CD4-positive, alpha-beta T cell (primary cell): ENCODE measurements at places on chromosomes 5 and 9.

DNA sequence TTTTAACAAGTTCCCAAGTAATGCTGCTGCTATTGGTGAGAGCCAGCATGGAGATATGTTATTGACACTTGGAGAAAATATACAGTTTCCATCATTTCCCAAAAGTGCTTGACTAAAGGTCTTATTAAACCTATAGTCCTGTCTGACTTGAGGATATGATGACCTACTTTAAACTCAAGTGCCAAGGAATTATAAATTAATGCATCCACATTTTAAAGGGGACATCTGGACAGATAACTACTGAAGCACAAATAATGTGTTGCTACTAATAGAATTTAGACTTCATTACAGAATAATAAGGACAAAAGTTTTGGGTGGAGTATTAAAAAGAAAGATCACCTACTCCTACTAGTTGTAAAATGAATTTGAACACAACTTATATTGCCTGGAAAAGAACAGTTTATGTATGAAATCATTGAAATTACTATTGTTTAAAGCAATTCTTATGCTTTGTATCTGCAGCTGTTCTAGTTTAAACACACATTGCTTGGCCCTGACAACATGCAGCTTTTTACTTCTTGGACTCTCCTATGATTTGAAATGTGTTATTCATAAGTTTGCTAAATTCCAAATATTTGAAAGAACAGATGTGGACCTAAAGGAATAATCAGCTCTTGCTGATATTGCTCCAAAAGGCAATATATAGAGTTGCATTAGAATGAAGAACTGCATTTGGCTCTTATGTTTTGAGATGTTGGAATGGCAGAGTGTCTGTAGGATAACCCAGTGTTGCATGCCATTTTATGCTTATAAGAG is 73.4 kb downstream of the SGCD start:
- DNase-seq: no peak

DNA sequence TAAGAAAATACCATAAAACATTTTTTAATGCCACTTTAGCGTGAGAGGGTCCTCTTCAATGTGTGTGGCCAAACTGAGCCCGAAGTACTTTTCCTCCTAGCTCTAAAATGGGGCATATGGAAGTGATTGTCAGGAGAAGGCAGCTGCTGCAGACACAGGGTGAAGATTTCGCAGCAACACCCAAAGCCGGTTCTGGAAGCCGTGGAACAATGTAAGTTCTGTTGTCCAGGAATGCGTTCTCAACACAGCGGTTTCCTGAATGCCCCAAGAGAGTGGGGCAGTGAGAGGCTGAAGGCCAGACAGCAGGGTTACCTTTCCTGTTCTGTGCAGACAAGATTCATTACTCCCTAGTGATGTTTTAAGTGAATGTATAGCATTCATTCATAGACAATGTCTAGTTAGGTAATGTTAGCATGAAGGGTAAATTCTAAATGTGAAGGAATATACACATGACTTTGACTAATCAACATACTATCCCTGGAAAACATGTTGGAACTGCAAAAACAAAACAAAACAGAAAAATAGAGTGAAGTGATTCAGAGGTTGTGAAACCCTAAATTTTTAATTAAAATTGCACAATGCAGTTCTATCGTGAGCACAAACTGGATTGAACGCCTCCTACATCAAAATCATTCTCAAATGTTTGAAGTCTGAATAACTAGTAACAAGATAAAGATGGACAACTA is 197.0 kb upstream of the SEMA6A start:
- no peak for DNase-seq

DNA sequence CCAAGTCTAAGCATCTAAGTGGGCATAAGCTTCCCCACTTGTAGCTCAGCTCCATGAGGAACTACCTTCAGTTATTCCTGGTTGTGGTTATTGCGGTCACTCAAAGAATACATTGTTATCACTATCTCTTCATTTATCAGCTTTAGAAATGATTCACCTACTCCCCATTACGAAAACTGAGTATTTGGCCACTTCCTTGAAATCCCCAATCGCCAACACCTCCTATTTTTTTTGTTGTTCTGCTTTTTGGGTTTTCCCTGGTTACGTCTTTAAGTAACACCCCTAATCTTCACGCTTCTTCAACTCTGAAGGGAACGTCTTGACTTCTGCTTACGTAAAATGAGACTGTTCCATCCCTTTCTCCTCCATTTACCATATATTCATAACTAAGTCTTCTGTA is 20.7 kb downstream of the MAPK9 start:
- DNase-seq: no peak

DNA sequence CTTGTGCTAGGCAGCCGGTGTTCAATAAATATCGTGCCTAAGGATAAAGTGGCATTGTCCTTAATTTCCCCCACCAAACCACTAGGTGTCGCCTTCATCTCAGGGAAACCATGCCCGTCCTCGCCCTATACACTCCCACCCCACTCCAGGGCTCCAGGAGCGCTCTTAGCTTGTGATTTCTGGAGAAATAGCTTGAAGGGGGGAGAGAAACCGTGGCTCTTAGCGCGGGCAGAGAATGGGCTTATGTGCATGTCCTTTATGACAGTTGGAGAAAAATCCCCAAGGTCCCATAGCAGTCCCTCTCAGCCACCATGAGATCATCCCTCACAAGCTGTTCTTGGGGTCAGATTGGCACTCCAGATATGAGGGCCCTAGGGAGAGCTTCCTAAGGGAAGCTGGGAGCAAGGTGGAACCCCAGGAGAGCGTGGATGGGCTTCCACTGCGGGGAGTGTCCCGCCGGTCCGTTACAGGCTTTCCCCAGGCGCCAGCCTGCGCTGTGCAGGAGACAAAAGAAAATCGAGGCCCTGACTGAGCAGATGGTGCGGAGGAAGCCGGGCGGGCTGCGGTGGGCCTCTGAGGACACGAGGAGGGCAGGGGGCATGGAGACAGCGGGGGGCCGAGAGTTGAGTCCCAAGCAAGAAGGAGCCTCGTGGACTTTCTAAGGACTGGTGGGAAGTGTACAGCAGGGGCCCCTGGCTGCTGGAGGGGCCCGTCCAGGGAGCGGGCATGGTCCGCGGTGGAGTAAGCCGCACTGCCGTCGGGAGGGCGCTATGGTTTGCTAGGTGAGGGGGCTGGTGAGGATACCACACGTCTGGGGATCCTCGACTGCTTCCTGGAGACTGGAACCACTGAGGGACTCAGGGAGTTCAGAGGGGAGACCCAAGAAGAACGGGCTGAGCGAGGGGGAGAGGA is 750 bp upstream of the NPR2 start:
- peak; percentile 40 for DNase-seq
